AG04450 (cell line): ENCODE measurements at places on chromosomes 16 and 17. TPM values are rescaled to one million over a fixed set of nuclear protein-coding genes. Genes with fewer than 3 reads are reported as not detected.
A peak's percentile ranks its signal among the peaks of the same experiment; 100 is the strongest.

DNA sequence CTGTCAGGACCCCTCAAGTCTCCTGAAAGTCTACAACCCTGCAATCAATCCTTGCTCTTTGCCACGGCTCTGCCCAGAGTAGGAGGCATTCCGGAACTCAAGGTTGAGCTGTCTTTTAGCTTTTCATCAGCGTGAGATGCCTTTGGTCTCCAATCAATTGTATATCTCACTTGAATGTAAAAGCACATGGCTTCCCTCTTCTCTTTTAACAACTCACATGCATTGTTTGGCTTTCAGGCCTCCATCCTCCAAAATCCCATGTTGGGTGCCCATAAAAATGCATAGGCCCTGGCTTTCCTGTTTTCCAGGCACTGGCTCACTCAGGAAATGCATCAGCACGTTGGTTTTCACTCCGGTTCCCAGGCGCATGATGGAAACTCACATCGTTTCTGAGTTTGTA is 64.0 kb upstream of the FOXF1 start:
- no peak for DNase-seq

GRCh38 chr16:49021136-49021535 is 260.5 kb downstream of the CBLN1 start:
- no peak for DNase-seq

- DNase-seq = no peak
Observed at GRCh38 chr17:81052199-81052997, 17.4 kb downstream of the BAIAP2 start.

Gene TRPV3
- polyA plus RNA-seq = 0.24 and 0.46 TPM in 2 replicates

Gene CLDN7
- 0.84 and 1.0 TPM in 2 replicates for polyA plus RNA-seq

Gene MYL4
- polyA plus RNA-seq = 0.17 and 0.19 TPM in 2 replicates

Gene CDYL2
- 2.3 and 2.9 TPM in 2 replicates for polyA plus RNA-seq

GRCh38 chr16:503150-504071 is 24.1 kb upstream of the CAPN15 start:
- no peak for DNase-seq

Gene SLC52A1
- not detected in 2 replicates for polyA plus RNA-seq

DNA sequence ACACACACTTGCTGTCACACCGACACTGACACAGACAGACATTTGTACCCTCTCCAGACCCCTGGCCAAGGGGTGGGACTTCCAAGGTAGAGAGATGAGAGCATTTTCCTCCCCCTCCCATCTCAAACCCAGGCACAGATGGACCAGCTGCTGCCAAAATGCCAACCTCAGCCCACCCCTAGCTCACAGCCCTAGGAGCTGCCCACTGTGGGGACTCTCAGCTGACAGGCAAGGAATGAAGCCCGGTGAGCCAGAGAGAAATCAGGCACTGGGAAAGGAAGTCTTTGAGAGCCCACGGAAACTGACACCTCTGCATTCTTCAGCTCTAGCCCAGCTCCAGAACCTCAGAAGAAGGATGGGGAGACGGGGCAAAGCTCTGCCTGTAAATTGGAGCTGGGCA is 2.8 kb downstream of the ETV4 start:
- DNase-seq = no peak

DNA sequence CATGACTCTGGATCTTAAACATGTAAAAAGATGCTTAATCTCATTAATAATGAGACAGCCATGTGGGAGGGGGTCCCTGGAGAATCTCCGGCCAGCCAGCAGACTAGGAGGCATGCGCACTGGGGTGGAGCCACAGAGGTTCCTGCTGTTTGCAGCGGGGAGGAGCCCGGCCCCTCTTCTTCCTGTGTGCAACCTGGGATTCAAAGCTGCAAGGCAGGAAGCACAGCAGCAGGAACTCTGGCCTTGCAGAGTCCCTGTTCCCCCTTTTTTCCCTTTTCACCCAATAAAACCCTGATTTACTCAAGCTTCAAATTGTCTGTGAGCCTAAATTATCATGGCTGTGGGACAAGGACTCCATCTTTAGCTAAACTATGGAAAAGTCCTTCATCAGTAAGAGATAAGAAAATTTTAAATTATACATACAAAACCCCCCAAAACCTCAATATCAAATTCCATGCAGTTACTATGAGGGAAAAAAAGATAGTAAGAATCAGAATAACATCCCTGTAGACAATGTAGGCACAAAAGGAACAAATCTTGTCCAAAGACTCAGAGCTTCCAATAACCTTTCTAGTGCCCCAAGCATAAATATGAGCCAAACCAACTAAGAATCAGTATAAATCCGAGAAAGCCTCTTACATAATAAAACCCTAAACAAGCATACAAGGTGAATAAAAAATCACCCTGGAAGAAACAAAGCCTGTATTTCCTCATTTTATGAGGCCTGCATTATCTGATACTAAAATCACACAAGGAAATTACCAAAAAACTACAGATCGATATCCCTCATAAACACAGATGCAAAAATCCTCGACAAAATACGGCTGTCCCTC is 12.1 kb downstream of the CFDP1 start:
- no peak for DNase-seq

Gene TEX14
- 0.02 and 0.09 TPM in 2 replicates for polyA plus RNA-seq

DNA sequence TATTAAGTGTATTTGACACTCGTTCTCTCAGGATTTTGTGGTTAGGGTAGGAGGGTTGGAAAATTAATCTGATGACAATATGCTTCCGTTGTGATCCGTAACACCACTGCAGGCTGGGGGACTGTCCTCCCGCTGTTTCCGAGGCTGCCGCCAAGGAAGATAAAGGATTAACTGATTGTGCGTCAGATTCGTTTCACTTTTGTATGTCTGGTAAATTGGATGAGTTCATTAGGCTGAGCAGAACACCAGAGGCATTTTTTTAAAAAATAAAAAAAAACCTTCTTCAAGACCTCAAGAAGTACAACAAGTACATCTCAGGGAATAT is 486.7 kb upstream of the SALL1 start:
- no peak for DNase-seq

DNA sequence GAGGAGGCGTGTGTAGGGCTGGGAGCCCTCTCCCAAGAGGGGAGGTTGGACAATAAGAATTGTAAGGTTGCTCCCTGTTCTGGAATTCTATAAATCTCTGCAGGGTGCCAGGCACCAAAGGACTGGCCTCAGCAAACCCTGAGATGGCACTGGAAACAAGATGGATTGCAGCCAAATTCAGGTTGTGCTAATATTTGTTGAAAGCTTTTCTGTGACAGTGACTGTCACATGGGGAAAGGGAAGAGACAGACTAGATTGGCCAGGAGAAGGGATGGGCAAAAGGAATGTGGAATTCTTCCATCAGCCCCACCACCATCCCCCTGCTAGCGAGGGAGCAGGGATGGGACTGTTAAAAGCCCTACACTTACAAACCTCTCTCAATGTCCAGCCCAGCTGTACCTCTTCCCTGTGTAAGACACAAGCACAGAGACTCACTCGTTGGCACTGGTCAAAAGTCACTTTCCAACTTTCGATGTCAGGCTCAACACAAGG is 62.4 kb downstream of the SOX9 start:
- DNase-seq = no peak

Gene ABCA6
- polyA plus RNA-seq = 0.36 and 0.41 TPM in 2 replicates

DNA sequence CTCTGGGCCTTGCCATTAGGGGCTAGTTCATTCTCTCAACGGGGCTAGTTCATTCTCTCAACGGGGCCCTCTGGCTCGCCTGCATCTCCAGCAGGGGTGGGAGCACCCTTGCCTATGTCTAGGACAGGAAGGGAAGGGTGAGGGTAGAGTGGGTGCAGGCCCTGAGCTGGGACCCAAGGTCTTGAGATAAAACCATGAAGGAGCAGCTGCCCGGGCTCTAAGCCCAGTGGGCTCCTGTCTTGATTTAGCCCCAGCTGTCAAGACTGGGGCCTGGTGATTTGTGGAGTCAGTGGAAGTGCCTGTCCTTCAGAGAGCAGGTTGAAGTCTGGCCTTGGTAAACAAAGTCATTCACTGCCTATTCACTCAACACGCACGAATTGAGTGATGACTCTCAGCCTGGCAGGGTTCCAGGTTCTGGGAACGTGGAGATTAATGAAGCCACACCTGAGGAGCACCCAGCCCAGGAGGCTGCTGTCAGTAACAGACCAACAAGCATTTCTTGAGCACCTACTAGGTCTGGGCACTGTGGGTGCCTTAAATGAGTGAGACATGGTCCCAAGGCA is 35.4 kb downstream of the WNT3 start:
- DNase-seq = no peak

DNA sequence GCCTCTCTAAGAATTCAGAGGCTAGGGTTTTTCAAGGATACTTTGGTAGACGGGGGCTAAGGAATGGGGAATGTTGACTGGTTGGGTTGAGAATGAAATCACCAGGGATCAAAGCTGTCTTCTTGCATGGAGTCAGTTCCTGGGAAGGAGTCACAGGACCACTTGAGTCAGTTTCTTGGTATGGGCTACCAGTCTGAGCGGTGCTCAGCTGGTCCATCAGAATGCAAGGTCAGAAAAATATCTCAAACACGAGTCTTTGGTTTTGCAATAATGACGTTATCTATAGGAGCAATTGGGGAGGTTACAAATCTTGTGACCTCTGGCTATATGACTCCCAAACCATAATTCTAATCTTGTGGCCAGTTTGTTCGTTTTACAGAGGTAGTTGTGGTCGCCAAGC is 18.4 kb downstream of the CHD9NB start:
- no peak for DNase-seq

Gene ARHGDIG
- polyA plus RNA-seq = not detected in 2 replicates

GRCh38 chr16:22240023-22240710 is 34.1 kb downstream of the EEF2K start:
- no peak for DNase-seq

Gene ITGAE
- 76.7 and 98.1 TPM in 2 replicates for polyA plus RNA-seq

GRCh38 chr17:32124985-32125847 is 17.1 kb upstream of the RHOT1 start:
- no peak for DNase-seq

DNA sequence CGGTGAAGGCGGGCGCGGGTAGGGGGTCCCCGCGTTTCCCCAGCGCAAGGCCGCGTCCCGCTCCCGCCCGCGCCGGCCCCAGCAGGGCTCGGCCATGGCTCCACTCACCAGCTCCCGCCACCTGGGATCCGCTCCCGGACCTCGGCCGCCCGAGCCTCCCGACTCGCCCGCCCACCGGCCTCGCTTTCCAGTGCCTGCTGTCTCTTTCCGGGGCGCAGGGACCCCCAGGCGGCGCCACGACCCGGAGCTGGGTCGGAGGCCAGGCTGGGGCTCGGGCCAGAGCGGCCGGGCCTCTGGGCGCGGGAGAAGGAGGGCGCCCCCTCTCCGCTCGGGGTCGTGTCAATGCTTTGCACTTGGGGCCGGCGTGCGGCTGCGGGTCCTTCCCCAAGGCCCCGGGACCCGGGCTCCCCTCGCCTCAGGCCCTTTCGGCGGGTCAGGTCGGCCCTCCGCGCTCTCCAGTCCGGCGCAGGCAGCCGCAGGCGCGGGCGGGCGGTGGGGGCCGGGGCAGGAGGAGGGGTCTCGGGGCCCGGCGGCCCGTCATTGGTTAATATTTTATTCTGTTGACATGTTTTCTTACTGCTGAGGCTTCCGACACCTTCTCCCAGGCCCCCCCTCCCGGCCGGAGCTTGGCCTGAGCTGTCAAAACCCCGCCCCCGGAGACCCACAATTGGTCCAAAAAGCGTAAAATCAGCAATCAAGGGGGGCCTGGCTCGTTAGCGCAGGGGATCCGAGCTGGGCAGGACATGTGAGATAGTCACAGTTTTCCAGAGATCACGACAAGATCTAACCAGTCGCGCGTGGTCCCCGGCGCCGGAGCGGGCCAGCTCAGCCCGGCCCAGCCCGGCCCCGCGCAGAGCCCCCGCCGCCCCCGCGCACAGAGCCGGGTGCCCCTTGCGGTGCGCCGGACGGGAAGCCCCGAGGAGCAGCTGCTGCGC is at the start of gene TBX2:
TSS of gene TBX2 (plus strand) at position 713 of the 935 bp plus-strand sequence. CDS start 334 bp downstream, outside the sequence.
- DNase-seq = peak; percentile 93

Gene NUPR1
- polyA plus RNA-seq = 90.8 and 108 TPM in 2 replicates

DNA sequence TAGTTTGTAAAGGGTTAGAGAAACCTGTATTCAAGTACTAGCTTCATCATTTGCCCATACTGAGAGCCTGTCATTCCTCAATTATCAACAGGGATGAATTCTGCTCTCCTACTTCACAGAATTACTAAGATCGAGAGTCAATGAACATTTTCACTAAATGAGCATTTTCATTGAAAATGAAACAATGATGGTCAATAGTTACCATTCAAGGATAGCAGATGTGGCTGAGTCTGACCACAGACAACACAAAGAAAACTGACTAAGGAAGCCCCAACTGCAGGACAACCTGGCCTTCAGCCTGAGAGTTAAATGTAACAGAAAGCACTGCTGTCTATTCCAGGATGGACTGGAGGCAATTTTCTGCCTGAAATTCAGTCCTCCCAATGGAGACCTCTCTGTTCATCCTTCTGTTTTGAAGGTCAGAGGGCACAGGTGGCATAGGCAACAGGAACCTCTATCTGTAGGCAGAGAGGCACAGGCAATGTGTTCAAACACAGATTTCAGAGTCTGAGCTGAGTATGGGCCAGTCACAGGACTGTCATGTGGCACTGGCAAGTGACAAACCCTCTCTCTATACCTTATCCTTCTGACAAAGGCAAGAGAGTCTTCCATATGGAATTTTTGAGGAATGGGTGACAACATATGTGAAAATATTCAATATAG is 19.5 kb downstream of the TRAF4 start:
- no peak for DNase-seq

- DNase-seq = no peak
Observed at GRCh38 chr16:58205276-58206036, 7.5 kb upstream of the CSNK2A2 start.

DNA sequence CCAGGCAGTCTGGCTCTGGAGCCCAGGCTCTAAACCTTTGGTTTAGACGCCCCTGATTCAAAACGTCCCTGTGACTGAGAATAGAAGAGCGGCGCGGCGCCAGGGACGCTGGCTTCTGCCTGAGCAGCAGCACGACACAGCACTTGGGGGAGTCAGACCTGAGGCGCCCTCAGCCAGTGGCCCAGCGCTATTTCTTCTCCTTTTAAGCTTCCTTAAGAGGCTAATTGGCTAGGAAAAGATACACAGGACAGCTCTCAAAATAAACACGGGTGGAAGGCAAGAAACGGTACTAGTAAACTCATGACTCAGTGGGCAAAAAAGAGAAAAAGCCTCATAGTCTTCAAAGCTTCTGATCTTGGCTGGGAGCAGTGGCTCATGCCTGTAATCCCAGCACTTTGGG is 34.9 kb downstream of the GTF3C1 start:
- DNase-seq = peak; percentile 16

DNA sequence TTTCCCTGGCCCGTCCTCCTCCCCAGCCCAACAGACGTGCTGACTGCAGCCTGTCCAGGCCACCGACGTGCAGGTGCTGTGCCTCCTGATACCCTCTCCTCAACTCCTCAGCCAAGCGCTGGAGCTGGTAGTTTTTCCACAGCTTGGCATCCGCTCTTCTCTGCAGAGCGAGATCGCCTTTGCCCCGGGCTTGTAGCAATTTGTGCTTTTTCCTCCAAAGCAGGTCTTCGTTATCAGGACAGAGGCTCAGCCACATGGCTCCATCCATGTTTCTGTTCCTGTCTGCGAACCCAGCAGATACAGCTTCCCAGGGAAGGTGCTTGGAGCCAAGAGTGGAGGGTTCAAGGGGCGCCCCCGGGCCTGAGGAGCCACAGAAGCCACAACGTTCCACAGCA is 10.9 kb downstream of the CEP295NL start:
- no peak for DNase-seq

- DNase-seq = no peak
Observed at GRCh38 chr17:7589891-7590691, at the start of gene SOX15. SOX15 (minus strand) TSS chr17:7590094; CDS start chr17:7589676, 418 bp downstream.

- no peak for DNase-seq
Observed at GRCh38 chr17:7081341-7082062, 1.5 kb upstream of the CLEC10A start.

- DNase-seq = no peak
Observed at GRCh38 chr17:66627985-66628384, 206.9 kb upstream of the CACNG5 start.
